Adipocyte (in vitro differentiated cells): ENCODE measurements at places on chromosomes 4 and X.

- DNase-seq = peak; percentile 2
Observed at GRCh38 chrX:41720125-41720779, 3.7 kb upstream of the GPR82 start.

DNA sequence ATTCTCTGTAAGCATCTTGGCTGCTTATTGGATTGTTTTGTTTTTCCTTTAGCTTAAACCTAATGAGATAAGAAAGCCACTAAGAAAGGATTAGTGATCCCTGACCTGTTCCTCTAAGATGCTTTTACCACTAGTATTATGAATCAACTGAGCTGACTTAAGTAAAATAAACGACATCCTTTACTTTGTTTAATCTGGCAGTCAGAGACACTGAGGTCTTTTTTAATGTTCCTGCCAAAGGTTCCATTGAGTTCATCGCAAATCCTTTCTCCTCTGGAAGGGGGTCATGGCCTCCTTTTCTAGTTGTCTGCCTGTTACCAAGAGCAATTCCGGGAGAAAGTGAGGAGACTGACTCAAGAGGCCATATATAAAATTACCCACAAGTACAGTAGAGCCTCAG is 1038.3 kb upstream of the SLIT2 start:
- DNase-seq = peak; percentile 12

- DNase-seq = no peak
Observed at GRCh38 chr4:23058165-23058776, 365.5 kb downstream of the GBA3 start.

GRCh38 chr4:59091146-59092142 is 1981.3 kb upstream of the IGFBP7 start:
- DNase-seq = no peak

DNA sequence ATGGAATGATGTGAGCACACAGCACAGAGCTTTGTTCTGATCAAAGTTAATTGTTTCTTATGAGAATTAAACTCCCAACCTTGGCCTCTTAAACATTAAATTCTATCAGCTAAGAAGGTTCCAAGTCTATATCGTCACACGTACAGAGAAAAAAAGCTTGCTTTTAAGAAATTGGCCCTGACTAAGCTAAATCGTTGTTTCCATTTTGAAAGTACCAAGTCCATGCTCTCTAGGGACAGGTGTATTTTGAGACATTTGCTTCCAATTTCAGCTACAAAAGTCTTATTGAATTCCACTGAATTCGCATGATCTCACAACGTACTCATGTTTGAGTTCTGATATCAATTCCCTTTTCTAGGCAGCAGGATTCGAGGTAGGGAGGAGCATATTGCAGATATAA is 157.4 kb downstream of the SHROOM3 start:
- no peak for DNase-seq

- DNase-seq = no peak
Observed at GRCh38 chrX:2897311-2897689, 31.8 kb downstream of the ARSD start.

- no peak for DNase-seq
Observed at GRCh38 chr4:99654361-99654761, 3.3 kb downstream of the C4orf54 start.

DNA sequence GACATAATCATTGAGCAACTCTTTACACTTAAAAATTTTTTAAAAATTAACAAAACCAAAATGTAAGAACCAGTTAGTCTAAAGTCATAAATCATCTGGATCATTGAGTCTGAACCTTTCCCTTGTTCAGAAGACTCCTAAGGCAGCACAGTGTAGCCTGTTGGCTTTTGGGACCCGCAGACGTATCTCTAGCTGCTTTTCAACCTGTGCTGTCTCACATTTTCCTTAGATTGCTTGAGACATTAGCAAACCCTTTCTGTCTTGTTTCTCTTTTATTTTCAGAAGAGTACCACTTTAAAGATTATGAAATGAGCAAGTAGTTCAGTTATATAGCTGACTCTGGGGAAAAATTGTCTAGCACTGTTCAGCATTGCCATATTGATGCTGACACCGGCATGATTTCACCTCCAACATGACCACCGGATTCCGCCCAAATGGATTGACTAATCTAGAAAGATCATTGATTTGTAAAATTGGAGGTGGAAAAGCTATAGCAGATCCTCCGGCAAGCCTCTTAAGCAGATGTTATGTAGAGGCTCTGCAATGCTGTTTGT is 8.9 kb downstream of the TCEANC start:
- no peak for DNase-seq

DNA sequence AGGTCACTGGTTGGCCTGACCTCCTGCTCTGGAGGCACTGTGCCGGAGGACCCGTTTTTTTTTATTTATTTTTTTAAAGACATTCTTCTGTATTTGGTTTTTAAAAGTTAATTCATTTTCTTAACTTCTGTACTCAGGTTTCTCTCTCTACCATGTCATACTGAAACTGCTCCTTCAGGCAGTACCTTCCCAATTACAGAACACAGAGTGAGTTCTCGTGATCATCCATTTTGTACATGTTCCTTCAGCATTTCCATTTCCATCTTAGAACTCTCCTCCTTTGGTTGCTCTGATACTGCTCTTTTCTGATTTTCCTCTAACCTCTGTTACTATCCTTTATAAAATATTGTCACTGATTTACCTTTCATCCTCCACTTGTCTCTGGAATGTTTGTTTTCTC is 17.9 kb downstream of the UBE2K start:
- DNase-seq = no peak

DNA sequence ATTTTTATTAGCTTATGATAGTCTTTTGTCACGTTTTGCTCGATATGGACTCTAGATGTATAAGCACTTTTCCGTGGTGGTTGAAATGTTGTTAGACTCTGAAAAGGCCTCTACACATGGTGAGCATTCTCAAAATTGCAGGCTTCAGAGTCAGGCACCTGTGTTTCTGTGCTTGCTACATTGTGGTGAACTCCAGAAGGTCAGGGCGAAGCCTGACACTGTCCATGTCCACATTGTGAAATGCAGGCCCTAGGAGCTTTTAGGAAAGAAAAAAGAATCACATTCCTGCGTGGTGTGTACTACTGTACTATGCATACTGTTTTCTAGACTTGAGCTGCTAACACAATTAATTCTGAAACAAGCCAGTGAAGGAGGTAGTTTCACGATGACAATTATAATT is 86.3 kb downstream of the HS3ST1 start:
- DNase-seq = no peak

GRCh38 chr4:94814237-94814636 is 56.5 kb downstream of the BMPR1B start:
- DNase-seq = no peak

- no peak for DNase-seq
Observed at GRCh38 chr4:117239434-117239833, 154.1 kb upstream of the TRAM1L1 start.

DNA sequence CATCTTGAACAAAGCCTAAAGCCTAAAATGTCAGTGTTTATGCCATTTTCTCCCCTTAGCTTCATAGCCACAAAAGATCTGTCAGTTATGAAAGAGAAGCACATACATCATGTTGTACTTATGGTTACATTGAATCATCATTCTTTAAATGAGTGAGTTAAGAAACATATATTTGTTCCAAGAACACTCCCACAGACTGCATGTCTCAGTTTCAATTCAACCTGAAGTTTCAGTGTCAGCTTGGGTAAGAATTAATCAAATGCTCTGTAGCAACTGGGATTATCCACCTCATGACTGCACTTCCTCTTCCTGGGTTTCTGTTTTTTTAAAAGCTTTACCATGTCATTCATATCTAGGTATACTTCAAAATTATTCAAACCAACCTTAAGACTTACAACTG is 3.9 kb upstream of the TMPRSS11B start:
- no peak for DNase-seq

DNA sequence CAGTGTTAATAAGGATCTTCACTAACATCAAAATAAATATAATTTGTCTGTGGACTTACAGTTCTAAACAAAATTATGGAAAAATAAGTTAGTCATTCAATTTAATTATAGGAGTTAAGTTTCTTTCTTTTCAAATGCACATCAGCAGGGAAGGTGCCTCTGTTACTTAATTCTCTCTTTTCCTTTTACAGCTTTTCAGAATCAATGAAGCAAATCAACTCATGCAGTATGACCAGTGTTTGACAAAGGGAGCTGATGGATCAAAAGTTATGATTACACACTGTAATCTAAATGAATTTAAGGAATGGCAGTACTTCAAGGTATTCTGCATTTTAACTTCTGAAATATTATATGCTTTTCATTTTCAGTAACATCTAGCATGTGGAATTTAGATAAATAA is 15.9 kb downstream of the HMGB2 start:
- DNase-seq = no peak
